ENCODE measurements at places on chromosomes 5 and 9.
A peak's percentile ranks its signal among the peaks of the same experiment; 100 is the strongest.

- no peak for DNase-seq
These were observed 72.3 kb downstream of the GCNT1 start for GRCh38 chr9:76531231-76531780.

DNA sequence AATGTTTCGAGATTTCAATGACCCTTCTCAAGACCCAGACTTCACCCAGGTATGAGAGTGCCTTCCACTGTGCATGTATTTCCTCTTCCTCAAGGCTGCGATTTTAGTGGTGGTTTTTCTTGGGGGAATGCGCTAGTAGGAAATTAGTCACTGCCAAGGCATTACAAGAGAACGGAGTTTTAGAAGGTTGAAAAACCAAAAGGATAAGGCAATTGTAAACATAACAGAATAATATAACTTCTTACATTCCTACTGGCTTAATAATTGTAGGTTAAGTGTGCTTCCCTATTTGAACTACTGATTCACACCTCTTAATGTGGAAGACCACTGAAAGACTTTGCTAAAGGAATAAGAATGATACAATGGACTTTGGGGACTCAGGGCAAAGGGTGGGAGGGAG, 38.9 kb downstream of the ACO1 start:
- no peak for DNase-seq

DNA sequence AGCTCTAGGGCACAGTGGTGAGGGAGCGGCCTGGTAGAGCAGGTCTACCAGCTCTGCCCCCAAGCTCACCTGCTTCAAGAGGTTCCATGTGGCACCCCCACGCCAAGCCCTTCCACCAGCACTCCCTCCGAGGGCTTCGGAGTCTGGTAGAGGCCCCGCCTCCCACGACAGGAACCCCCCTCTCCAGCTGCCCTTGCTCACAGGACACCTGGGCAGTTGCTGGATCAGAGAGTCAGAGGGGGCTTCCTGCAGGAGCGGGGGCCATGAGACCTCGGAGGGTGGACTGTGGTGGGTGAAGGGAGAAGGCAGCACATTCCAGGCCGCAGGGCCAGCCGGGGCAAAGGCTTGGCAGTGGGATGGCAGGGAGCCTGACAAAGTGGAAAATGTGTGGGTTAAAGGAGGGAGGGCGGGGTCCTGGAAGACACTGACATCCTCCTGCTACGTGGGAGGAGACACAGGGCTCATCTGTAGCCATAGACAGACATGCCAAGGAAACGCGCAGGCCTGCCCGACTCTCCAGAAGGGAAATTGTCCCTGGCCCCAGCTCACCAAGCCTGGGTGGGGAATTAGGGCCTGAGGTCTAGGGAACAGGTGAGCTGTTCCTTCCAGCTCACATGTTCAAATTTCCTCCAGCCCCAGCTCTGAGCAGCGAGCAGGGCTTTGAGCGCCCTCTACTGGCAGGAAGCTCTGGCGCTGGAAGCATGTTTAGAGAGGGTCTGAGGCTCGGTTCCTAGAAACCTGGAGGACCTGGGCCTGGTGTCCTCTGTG, 74.2 kb downstream of the NTNG2 start:
- DNase-seq: peak; percentile 59

DNA sequence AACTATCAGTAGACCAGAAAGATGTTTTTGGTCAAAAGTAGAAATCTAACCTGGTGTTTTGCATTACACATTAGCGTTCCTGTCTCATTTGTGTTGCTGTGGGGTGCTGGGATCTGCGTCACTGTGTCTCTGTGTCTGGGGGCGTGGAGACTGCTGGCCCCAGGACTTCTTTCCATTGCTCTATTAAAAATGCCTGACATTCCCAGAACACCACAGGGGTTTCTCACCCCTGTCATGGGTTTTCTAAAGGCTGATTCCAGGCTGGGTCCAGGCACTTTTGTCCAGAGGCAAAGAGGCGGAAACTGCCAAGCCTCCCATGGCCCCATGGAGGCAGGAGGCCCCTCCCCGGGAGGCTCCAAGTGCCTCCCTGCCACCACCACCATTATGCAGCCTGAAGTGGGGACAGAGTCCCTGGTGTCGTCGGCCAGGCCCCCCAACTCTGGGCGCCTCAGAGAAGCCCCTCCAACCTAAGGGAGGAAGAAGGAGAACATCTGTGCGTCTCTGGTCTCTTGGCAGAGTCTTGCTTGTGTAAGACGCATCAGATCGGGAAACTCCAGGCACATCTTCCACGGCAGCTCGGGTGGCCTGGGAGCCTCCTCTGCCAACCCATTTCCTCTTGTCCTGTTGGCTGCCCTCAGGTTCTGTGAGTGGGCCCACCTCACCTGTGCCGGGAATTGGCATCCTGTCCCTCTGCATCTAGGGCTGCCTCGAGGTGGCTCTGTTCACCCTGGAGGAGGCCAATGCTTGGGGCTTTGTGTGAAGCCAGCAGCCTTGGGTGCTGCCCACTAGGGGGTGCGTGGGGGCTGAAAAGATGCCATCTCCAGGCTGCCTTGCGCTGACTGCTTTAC, 13.8 kb upstream of the PLEKHG4B start:
- no peak for DNase-seq

GRCh38 chr5:137333928-137334327, 165.2 kb downstream of the SPOCK1 start:
- DNase-seq: no peak
